ENCODE measurements at places on chromosomes 5 and 9.
A peak's percentile ranks its signal among the peaks of the same experiment; 100 is the strongest.

DNA sequence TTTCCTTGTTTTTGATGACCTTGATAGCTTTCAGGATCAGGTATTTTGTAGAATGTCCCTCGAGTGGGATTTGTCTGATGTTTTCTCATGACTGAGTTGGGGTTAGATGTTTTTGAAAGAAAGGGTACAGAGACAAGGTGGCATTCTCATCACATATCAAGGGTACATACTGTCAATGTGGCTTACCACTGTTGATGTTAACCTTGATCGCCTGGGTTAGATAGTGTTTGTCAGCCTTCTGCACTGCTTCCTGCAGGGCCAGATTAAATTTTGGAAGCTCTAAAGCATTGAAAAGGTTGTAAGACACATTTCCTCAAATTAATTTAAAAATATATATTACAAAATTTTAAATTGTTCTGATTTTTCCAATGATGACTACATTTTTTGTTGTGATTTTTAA lies 287.4 kb upstream of the ACTBL2 start:
- DNase-seq: no peak

DNA sequence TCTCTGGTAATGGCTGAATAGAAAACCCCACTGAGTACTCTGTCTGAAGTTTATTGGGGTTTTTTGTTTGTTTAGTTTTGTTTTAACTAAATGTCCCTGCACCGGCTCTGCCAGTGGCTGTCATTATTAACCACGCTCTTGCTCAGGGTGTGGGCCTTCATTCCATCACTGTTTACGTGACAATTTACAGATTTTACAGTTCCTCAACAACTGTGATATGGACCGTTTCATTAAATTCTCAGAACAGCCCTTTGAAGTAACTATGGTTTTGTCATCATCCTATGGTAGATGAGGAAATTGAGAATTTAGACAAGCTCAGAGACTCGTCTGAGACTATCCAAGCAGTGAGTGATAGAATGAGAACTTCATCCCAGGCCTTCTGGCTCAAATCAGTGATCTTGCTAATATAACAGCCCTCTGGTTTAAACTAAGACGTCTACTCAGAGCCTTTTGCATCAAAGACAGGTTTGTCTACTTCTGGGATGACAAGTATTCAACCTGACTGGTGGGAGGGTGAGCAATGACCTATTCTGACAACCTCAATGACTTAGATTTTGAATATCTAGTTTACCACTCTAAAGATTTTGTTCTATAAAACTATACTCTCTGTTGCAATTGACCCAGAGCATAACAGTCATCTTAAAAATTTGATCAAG lies 77.3 kb upstream of the MAP3K1 start:
- no peak for DNase-seq

DNA sequence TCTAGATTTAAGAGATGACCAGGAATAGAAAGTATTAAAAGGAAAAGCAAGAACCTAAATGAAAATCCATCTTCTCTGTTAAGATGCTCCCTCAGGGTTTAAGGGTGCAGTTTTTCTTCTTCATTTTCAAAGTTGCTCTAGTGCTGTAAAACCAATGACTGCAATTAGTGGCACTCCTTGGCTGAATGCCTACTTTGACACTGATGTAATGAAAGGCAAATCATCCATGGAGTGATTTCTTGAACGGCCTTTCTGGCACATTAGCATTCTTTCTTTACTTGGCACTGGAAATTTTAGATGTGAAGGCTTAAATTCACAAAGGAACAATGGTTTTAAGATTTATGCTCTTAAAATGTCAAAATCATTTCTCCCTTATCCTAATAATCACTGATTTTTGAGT lies 19.3 kb upstream of the ISCA1 start:
- no peak for DNase-seq

DNA sequence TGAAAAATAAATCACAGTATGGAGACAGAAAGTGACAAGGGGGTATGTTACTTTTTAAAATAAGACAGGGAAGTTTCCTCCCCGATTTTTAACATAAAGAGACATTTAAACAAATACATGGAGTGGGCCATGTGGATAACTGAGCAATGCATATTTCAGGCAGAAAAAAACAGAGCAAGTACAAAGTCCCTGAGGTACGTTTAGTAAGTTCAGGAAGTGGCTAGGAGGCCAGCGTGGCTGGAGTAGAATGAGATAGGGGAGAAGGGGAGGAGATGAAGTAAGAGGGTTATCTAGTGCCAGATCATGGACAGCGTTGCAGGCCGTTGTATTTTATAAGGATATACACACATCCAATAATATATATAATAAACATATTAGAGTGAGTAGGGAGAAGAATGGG lies 84.2 kb upstream of the ELL2 start:
- DNase-seq: no peak

GRCh38 chr9:106945727-106946660 lies 83.0 kb downstream of the ZNF462 start:
- no peak for DNase-seq

DNA sequence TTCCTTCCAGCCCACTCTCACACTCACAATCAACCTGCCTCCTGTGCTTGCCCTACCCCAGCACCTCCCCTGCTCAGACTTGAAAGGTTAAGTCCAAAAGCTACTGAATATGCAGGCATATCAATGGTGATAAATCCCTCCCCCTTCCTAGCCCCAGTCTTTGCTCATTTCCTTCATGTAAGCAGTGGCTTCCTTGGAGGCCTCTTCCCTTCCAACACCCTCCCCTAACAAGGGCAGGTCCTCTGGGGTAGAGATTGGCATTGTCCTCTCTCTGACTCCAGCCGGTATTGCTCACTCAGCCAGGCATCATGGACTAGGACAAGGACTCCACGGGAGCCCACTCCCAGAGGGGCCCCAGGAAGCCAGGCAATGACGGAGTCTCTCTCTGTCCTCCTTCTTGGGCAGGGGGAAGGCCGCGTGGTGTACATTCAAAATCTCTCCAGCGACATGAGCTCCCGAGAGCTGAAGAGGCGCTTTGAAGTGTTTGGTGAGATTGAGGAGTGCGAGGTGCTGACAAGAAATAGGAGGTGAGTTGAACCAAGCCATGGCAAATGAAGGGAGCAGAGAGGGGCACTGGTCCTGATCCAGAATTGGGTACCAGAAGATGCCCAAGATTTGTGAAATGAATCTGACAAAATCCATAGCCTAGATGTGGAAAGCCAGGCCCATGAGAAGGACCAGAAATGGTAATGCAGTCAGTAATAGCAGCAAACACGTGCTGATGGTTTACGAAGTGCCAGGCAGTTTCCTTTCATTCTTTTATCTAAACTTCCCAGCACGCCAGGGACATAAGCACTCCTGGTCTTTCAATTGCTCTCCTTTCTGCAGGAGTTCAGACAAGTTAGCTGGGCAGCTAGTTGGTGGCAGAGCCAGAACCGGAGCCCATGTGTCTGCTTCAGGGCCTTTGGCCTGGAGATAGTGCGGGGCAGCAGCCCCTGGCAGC lies 102.5 kb downstream of the PDE6A start:
- DNase-seq: no peak

DNA sequence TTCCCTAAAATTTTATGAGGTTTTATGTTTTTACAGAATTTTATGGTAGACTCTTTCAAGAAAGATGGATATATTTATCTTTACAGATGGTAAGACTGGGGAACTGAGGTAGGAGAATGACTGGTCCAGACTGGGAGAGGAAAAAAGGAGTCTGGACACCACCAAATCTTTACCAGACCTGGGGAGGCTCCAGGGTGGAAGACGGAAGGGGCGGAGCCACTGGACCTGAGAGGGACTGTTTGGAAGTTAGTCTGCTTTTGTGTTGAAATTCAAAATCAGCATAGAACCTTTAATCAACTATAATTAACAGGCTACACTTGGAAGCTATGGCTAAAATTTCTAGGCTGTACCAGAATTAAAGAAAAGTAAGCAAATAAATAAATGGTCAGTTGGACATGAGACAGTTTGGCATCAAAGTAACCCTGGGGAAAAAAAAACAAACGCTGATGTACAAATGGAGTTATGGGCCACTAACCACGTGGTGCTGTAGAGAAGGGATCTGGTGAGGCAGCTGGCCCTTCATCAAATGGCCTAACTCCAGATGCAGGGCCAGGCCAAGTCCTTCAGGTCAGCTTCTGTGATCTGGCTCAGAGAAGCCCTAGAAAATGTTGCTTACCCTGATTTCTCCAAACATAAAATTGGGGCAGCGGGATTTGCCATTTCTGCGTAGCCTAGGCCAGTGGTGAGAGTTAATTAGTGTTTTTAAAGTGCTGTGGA lies 155.1 kb downstream of the ARSB start:
- peak; percentile 21 for DNase-seq

DNA sequence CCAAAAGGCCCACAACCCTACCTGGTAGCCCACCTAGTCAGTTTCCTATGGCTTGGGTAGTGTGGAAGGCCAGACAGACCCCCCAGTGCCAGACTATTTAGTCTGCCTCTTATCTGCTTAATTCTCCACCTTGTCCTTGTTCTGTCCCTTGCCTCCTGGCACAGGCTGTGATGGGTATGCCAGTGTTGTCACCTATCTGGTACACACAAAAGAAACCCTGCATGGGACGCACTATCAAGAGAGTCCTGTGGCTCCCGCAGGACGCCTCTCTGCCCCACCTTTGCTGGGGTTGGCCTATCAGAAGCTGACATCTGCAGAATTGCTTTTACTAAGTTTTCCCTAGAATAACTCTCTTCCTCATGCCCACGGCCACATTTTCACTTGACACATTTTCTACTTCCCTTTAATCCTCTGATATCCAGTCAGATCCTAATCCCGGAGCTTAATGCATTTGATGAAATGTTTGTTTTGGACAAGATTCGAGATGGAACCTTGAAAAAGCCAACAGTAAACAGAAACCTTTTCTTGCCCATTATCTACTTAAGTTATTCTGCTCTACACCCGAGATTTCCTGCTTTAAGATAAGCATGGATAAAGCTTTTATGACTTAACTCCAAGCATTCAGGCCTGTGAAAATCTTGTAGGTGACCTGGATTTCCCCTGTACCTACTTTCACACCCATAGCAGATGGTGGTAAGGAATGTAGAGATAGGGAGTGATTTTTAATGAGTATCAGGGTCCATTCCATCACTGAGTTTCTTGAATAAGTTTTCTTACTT lies 468.5 kb downstream of the ZNF608 start:
- DNase-seq: no peak

- no peak for DNase-seq
Measured at GRCh38 chr5:174078416-174078815, 32.9 kb downstream of the NSG2 start.

DNA sequence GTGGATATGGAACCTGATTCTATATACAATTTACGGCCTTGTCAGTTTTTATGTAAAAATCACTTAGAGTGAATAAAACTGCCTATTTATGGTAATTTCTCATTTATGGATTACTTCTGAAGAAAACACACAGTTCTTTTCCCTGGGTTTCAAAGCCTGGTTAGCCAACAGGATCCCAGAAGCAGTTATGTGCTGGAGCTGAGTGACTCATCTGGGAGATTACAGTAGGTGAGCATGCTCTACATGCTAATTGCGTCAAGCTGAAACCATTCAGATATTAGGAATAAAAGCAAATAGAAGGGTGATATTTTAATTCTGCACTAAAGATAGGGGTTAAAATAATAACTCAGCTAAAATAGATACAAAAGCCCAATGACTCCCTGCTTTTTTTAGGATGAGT lies 47.8 kb downstream of the PDE4D start:
- DNase-seq: no peak

- no peak for DNase-seq
Measured at GRCh38 chr5:6206501-6206900, 171.8 kb downstream of the MED10 start.

- no peak for DNase-seq
Measured at GRCh38 chr5:171846323-171846722, 60.7 kb downstream of the SMIM23 start.

DNA sequence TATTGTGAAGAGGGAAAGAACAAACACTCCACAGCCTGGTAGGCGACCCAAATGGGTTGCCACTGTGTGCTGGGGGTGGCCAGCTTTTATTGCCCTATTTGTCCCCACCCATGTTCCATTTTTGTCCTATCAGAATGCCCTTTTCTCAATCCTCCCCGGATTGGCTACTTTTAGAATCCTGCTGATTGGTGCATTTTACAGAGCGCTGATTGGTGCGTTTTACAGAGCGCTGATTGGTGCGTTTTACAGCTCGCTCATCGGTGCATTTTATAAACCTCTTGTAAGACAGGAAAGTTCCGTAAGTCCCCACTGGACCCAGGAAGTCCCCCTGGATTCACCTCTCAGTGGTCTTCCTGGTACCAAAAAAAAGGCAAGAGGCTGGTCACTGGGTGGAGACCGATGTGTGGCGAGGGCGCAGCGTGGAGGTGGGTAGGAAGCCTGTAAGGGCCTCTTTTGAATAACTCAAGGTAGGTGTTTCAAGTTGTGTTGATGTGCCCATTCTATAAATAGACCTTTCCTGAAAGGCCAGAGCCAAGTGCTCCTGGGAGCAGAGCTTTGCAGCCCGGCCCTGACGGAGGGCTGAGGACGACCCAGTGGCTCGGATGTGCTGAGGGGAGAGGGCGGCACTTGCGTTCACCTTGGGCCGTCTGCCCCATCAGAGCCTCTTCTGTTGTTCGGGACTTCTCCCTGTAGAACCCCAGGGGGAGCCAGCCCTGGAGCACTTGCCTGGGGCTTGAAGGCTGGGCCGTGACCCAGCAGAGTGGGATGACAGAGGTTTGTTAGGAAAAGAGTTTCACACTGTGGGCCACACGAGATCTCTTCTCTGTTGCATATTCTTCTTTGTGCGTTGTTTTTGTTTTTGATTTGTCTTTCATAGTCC lies 7.2 kb upstream of the GFPT2 start:
- no peak for DNase-seq

GRCh38 chr9:109805050-109805449 lies 25.1 kb downstream of the PALM2AKAP2 start:
- DNase-seq: no peak

- DNase-seq: no peak
Measured at GRCh38 chr9:109922617-109923470, 142.8 kb downstream of the PALM2AKAP2 start.

DNA sequence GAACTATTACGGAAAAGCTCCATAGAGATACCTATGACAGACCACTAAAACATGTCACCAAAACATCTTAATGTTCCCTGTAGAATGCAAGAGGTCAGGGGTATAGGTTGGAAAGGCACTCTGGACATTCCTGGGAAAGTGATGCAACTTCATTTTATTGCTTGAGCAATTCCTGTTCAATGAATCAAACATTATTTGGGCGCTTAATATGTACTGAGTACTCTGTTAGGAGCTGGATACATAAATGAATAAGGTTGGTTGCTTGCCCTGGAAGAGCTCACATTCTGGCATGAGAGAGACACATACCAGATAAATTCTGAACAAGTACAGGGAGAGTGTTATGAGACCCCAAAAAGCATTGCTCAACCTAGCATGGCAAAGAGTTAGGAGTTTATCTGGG lies 408.9 kb upstream of the DMAC1 start:
- DNase-seq: no peak

GRCh38 chr9:286071-286740 lies 71.5 kb downstream of the DOCK8 start:
- DNase-seq: no peak

Data from adrenal gland (tissue), 19 donors.